Pancreas (tissue), 10 donors: ENCODE measurements at places on chromosomes 7 and 10.

DNA sequence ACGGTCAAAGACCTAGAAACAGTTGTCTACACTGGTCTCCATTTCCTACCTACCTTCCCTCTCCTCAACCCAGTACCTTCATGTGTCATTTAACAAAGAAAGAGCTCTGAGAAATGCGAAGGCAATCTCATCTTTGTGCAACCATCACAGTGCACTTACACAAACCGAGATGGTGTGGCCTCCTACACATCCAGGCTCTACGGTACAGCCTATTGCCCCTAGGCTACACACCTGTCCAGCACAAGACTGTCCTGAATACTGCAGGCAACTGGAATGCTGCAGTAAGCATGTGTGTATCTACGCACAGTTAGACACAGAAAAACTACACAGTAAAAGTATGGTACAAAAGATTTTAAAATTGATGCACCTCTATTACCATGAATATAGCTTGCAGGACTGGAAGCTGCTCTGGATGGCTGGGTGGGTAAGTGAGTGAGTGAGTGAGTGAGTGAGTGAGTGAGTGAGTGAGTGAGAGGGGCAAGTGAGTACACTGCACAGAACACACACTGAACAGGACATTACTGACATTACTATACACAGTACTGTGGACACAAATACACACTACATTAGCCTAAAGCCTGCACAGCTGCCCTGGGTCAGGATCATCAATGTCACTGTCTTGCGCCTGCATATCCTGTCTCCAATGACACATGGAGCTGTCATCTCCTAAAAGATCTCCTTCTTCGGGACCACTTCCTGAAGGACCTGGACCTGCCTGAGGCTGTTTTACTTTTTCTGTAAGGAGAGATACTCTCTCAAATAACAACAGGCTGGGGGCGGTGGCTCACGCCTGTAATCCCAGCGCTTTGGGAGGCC, 18.5 kb downstream of the ITGB1 start:
- DNase-seq: no peak

GRCh38 chr10:51679841-51680240, 19.6 kb downstream of the CSTF2T start:
- no peak for DNase-seq

DNA sequence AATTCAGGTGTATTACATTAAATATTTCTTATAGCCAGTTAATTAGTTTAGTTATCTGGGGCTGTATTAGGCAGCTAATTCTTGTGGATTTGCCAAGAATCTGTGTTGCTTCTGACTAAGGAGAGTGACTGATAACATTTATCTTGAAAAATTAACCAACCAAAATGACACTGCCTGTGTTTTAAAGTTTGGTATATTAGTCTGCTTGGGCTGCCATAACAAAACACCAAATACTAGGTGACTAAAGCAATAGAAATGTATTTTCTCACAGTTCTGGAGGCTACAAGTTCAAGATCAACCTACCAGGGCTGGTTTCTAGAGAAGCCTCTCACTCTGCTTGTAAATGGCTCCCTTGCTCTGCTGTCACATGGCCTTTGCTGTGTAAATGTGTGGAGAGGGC, 12.9 kb downstream of the EXOC4 start:
- DNase-seq: no peak

- no peak for DNase-seq
Measured at GRCh38 chr10:116371737-116372136, 47.5 kb downstream of the CCDC172 start.

- no peak for DNase-seq
Measured at GRCh38 chr7:75958802-75959543, 35.4 kb downstream of the TMEM120A start.

GRCh38 chr7:27947586-27948278, 207.8 kb downstream of the TAX1BP1 start:
- DNase-seq: no peak

GRCh38 chr10:103062854-103063590, 130.1 kb downstream of the NT5C2 start:
- no peak for DNase-seq
